ENCODE measurements at places on chromosomes 7 and 10.

DNA sequence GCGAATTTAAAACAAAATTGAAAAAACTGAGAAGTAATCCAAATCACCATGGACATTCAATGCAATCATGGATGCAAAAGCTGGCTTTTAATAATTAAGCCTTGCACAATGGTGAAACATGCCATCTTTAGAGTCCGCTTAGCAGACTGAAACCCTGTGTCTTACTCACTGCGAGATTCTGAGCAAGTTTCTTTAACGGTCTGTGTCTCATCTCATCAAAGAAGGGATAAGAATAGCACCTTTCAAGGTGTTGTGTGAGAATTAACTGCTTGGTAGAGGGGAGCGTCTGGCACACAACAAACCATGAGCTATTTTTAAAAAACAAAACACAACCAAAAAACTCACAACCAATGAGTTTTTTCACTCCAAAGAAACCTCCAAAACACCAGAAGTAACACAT, 21.4 kb downstream of the ACBD7 start:
- no peak for DNase-seq

- DNase-seq: no peak
Measured at GRCh38 chr10:61747307-61747706, 84.6 kb downstream of the CABCOCO1 start.

- DNase-seq: no peak
Measured at GRCh38 chr7:23472046-23472445, 1.8 kb upstream of the IGF2BP3 start.

- no peak for DNase-seq
Measured at GRCh38 chr7:5713124-5713912, 68.1 kb downstream of the RNF216 start.

- DNase-seq: no peak
Measured at GRCh38 chr10:112961609-112962008, 11.6 kb downstream of the TCF7L2 start.

GRCh38 chr7:149385195-149385950, 75.5 kb downstream of the ZNF777 start:
- DNase-seq: peak; percentile 79

- no peak for DNase-seq
Measured at GRCh38 chr10:125157505-125157904, 2.9 kb downstream of the CTBP2 start.

- DNase-seq: no peak
Measured at GRCh38 chr7:104934665-104935064, 79.3 kb upstream of the KMT2E start.

DNA sequence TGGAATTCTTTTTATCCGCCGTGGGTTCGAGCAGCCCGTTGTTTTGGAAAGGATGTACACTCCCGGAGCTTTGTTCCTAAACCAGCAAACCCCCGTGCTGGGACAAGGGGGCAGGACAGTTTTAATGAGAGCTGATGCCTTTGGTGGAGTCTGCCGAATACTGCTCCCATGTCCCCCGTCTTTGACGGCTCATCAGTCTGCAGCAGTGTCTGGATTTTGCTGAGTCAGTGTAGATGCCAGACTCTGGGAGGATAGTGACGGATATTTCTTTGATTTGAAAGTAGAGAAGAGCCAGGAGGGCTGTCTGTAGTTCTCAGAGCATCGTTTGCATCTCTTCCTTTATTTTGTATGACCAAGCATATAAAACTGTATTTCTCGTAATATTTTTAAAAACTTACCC, 74.9 kb upstream of the BTBD16 start:
- DNase-seq: no peak

- DNase-seq: no peak
Measured at GRCh38 chr10:45433716-45434469, 59.9 kb downstream of the ALOX5 start.

DNA sequence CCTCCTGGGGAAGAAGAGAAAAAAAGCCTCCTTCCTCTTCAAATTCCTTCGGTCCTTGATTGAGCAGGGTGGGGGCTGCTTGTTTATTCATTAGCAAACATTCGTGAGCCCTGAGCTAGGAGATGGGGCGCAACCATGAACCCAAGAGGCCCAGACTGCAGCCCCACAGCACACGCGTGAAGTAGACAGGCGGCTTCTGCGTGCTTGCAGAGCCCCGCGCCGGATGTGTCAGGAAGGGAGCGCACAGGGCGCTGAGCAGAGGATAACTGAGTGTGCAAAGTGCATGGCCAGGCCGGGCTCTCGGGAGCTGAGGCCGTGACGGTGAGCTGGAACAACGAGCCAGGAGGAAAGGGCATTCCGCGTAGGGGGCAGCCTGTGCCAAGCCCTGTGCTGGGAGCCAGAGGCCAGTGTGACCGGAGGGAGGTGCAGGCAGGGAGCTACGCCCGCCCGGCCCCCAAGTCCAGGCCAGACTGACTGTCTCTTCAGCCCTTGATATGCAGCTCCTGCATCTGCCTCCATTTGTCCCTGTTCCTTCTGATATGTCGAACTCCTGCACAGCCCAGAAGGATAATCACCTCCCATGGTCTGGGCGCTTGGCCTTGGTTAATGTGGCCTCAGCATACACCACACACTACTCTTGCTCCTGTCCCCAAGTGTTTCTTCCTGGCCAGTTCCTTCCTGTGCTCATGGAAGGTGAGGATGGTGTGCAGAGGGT, 4.6 kb downstream of the FOXL3 start:
- DNase-seq: no peak

DNA sequence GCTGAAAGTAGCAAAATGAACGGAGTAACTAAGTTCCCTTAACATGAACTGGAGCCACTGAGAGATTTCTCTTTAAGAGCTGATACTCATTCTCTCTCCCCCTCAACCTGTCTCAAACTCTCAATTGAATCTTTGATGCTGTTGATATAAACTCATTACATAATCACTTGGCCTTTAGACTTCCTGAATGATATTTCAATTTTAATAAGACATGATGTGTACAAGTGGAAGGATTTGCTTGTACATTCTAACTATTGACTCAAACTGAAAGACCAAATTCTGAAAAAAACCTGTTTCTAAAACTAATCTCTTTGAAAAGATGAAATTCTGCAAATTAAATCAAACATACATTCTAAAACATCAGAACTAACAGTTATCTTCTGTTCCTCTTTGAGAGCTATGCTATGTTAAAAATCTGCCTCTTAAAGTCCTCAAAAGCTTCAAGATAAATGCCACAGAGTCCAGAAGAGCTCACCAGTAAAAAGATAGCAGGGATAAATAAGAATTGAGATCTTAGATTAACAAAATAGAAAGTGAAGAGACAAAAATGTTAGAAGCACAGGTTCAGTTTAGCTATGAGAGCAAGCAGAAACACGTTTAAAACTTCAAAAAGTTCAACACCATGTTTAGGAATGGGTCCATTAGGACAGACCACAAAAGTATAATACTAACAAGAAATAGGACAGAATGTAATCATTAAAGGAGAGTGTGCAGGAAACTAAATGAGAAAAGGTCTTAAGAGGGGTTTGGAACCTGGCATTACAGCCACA, 46.1 kb downstream of the TNPO3 start:
- no peak for DNase-seq

- no peak for DNase-seq
Measured at GRCh38 chr7:157228864-157229422, 90.2 kb downstream of the UBE3C start.

DNA sequence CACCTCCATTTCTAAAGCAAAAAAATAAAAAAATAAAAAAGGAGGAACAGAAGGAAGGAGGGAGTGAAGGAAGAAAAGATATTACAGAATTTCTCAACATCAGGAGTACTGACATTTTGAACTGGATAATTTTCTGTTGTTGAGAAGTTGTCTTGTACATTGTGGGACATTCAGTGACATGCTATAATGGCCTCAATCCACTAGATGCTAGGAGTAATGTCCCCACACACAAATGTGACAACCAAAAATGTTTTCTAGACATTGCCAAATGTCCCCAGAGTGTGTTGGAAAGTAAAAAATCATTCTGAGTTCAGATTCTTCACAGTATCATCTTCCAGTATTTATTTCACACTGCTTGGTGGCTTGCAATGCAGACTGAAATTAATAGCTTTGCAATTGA, 6.5 kb downstream of the ZNF438 start:
- DNase-seq: no peak

GRCh38 chr10:49647554-49647953, 31.9 kb upstream of the C10orf53 start:
- no peak for DNase-seq

GRCh38 chr10:14385596-14386593, 55.2 kb upstream of the FRMD4A start:
- no peak for DNase-seq
